Mammary epithelial cell (primary cell): ENCODE measurements at places on chromosomes 1 and 21. TPM values are rescaled to one million over a fixed set of nuclear protein-coding genes. Genes with fewer than 3 reads are reported as not detected.

DNA sequence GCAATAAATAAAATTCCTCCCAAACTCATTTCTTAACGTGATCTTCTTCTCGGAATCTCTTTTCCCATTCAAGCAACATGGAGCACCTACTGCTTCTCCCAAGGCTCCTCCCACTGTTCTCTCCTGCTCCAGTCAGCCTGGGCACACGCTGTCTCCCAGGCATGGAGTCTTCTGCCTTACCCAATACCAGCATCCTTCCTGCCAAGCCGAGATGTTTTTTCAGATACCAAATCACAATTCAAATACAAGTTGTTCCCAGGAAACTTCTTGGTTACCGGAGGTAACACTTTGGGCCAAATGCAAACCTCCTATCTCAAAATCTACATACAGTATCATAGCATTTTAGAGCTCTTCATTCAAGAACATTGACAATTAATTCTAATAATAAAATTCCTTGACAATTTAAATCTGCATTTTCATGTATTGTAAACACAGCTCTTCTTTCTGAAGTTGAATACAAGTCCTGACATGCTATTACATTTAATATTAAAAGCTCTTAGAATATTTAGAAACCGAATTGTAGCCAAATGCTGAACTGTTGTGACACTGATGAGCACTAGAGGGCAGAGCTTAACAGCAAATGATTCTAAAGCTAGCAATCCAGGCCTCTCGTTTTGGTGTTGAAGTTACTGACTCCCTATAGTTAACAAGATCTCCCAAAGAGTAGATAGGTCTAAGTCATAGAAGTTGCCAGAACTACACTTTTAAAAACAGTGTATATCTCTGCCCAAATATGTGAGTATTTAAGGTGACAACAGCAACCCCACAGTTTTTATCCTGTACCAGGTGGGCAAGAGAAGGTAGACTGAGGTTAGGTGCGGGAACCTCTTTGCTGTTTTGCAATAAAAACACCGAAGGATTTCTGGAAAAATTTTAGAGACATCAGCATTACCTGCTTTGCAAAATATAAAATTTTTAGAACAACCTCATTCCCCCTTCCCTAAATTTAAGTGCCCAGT lies 52.3 kb downstream of the BCAR3 start:
- DNase-seq = peak; percentile 59

- no peak for DNase-seq
Observed at GRCh38 chr1:15939181-15940109, 36.5 kb downstream of the ZBTB17 start.

DNA sequence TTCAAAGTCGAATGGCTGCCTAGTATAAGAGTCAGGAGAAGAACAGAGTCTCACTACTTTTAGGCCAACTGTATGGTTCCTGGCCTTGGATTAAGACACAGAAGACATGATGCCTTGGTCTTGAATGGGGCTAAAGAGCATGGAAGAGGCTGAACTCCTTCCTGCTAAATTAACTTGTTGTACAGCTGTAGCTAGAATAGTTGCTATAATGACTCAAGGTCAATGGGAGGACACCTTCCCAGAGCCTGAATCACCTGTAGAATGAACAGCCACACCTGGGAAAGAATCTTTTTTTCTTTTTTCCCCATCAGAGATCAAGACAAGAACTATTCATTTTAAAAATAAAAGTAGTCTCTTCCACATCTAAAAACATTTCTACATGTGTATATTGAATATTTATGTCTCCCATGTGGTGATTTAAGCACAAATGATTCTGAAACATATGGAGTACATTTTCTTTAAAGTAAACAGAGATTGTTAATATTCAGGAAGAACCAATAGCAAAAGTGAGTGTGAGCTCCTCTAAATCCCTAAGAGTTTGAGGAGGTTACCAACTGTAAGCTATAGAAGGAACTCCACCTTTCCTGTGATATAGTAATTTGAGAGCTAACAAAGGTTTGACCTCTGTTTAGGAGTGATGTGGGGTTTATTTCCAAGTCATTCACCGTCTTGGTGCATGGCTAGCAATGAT lies 191.3 kb downstream of the TGFB2 start:
- DNase-seq = peak; percentile 42

- peak; percentile 39 for DNase-seq
Observed at GRCh38 chr1:236281198-236281653, 532 bp downstream of the ERO1B start.

GRCh38 chr1:229757226-229757625 lies 131.2 kb downstream of the URB2 start:
- peak; percentile 13 for DNase-seq

DNA sequence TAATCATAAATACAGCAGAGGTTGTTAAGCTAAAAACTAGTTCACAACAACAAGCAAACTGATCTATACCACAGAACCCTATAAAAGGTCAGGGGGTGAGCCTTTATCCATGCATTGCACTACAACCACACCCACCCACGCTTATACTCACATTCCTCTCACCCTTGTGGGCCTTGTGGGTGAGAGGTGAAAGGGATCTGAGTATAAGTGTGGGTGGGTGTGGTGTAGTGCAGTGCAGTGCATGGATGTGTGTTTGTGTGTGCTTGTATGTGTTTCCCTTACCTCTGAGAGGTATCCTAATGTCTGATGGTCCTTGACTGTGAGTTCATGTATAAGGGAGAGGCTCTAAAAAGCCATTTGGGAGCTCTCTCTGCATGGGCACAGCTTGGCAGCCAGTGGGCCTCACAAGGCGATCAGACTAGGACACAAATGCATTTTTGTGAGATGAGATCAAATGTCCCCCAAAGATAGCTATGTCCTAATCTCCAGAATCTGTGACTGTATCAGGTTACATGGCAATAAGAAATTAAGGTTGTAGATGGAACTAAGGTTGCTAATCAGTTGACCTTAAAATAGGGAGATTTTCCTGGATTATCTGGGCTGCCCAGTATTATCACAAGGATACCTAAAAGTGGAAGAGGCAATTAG lies 95.5 kb upstream of the DPT start:
- no peak for DNase-seq

DNA sequence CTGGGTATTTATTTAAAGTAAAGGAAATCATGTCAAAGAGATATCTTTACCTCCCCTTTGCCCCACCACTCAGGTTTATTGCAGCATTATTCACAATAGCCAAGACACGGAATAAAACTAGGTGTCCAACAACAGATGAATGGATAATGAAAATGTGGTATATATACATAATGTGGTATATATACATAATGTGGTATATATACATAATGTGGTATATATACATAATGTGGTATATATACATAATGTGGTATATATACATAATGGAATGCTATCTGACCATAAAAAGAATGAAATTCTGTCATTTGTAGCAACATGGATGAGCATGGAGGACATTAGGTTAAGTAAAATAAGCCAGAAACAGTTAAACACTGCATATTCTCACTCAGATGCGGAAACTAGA lies 262.6 kb upstream of the PLXNA2 start:
- no peak for DNase-seq

DNA sequence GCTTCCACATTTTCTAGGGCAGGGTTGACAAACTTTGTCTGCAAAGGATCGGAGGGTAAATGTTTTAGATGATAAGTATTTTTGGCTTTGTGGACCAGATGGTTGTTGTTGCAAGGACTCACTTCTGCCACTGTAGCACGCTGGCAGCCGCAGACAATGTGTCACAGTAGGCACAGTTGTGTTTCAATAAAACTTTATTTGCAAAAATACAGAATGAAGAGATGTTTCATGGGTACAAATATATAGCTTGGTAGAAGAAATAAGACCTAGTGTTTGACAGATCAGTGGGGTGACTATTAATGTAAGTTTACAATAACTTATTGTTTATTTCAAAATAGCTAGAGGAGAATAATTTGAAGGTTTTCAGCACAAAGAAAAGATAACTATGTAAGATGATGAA lies 127.8 kb downstream of the GRIK3 start:
- DNase-seq = no peak

UBAP2L gene
- 134 and 168 TPM in 2 replicates for total RNA-seq
